ENCODE measurements at places on chromosomes 1 and 21. TPM values are rescaled to one million over a fixed set of nuclear protein-coding genes. Genes with fewer than 3 reads are reported as not detected.

GRCh38 chr1:46617833-46618232, 1.2 kb upstream of the MOB3C start:
- DNase-seq = no peak
- no peaks in the 10 kb centered on the region for H3K27me3 ChIP-seq
- H3K4me1 ChIP-seq = peaks cover 42% of the 10 kb centered on the region
- H3K4me3 ChIP-seq = no peak overlapping the region
- H3K27ac ChIP-seq = no peak overlapping the region

DNA sequence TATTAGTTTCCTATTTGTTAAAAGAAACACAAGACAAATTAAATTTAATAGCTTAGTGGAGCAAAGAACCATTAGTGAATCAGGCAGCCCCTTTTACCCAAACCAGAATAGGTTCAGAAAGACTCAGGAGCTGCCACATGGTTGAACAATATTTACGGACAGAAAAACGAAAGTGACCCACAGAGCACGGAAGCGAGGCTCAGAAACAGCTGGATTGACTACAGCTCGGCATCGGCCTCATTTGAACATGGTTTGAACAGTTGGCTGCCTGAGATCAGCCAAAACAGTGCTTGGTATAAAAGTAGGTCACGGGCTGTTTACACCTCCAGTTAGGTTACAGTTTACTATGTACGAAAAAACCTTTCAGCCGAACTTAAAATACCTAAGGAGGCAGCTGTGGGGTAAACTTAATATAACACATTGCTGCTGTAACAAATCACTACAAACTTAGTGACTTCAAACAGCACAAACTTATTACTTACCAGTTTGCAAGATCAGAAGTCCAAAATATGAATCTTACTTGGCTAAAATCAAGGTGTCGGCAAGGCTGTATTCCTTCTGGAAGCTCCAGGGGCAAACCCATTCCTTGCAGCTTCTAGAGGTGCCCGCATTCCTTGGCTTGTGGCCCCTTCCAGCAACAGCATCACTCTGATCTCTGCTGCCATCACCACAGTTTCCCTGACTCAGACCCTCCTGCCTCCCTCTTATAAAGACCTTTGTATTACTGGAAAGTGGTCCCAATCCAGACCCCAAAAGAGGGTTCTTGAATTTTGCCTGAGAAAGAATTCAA, 11.8 kb downstream of the PADI4 start:
- DNase-seq = no peak
- no peaks in the 10 kb centered on the region for H3K36me3 ChIP-seq
- no peaks in the 10 kb centered on the region for H3K4me1 ChIP-seq
- H3K4me3 ChIP-seq = no peak overlapping the region
- H3K27ac ChIP-seq = no peak overlapping the region

RPTN gene
- total RNA-seq = not detected

- H3K36me3 ChIP-seq = no peaks in the 10 kb centered on the region
- no peak overlapping the region for H3K4me3 ChIP-seq
- H3K27ac ChIP-seq = no peak overlapping the region
- no peaks in the 10 kb centered on the region for H3K4me1 ChIP-seq
Measured at GRCh38 chr1:198018529-198018928, 101.4 kb downstream of the LHX9 start.

MARK1 gene
- 11.6 TPM for total RNA-seq

All from tibial nerve (tissue), 4 donors.